ENCODE measurements at places on chromosomes 3 and 15.
A peak's percentile ranks its signal among the peaks of the same experiment; 100 is the strongest.

- peak; percentile 88 for DNase-seq
Observed at GRCh38 chr15:52124270-52124880, 11.8 kb upstream of the BCL2L10 start.

GRCh38 chr3:171541181-171541580 is 81.0 kb upstream of the TNIK start:
- DNase-seq: no peak

DNA sequence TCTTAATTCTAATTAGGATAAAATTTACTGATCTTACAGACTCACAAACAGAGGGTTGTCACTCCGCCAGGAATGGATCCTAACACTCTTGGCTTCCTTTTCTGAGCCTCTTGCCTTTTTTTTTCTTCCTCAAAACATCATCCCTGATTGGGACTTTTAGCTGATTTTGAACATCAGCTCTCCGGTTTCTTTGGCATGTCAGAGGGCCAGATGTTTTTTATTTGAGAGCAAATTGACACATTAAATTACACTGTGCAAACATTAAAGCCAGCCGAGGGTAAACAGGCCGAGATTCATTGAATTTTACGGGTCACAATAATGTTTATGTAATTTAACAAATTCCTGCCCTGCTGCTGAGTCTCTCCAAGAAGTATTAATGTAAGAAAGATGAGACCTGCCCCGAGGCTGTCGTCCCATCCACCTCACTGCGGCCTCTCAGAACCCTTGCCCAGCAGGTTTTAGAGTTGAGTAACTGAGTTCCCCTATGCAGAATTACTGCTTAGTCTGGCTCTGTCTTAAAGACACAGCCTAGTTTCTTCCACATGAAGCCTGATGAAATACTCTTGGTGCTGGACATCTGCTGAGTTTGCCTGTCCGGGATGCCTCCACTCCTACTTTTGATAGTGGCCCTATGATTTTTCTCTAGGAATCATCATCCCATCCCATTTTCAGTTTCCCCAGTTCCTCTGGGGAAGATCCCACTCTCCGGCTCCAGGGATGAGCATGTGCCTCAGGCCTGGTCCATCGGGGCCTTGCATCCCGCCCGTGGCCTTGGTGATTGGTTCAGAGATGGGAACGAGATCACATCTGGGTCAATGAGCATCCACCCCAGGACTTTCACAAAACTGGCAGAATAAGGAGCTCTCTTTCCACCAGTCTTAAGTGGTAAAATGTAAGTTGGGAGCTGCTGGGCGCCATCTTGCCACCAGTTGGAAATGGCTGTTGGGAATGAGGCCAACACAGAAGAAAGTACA is 226.6 kb upstream of the TLE3 start:
- DNase-seq: peak; percentile 82

GRCh38 chr15:64515196-64515595 is 54.8 kb downstream of the ZNF609 start:
- no peak for DNase-seq

DNA sequence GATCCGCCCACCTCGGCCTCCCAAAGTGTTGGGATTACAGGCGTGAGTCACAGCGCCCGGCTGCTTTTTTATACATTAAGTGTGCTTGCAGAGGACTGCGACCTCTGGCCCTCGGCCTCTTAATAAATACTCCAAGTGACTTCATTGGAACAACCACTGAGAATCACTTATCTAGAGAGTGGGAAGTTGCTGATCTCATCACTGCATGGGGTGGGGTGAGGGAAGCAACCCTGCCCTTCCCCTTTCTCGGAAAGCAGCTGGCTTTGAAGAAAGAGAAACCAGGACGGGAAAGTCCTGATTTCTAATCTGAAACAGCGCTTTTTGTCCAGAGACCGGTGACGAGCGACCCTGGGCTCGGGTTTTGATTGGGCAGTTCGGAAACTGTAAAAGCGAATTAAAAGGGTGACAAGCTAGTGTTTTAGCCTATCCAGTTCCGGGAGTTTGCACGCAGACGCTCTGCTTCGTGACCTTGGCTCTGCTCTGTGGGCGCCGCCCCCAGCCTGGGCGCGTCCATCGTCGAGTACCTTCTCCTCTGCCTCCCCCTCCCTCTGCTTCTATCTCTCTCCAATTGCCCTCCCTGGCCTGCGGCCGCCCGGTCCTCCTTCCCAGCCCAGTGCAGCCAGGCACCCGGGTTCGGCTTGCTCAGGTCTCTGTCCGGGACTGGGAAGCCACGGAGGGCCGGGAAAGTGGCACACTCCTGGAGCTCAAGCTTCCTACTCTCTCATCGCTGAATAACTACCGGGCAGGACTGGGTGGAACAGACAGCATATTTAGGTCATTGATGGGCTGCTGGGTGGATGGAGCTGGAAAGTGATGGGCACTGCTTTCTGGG is 7.5 kb upstream of the TRIM69 start:
- peak; percentile 99 for DNase-seq

- DNase-seq: no peak
Observed at GRCh38 chr15:64645995-64646394, 129.4 kb downstream of the RBPMS2 start.

All from iris pigment epithelial cell (primary cell).